Activated CD4-positive, alpha-beta T cell treated with anti-CD3 and anti-CD28 coated beads, Interleukin-2, amount 50 U/mL, for 16 hours (primary cell): ENCODE measurements at places on chromosomes 4 and X.

- DNase-seq = no peak
Measured at GRCh38 chr4:116811730-116812129, 273.6 kb downstream of the TRAM1L1 start.

GRCh38 chrX:49970674-49971073, 48.3 kb downstream of the CLCN5 start:
- no peak for DNase-seq

- DNase-seq = no peak
Measured at GRCh38 chr4:38948551-38948950, 80.9 kb downstream of the FAM114A1 start.

GRCh38 chr4:83252782-83253405, 31.7 kb downstream of the COQ2 start:
- peak; percentile 72 for DNase-seq

GRCh38 chr4:119233191-119233590, 20.7 kb downstream of the USP53 start:
- DNase-seq = no peak

DNA sequence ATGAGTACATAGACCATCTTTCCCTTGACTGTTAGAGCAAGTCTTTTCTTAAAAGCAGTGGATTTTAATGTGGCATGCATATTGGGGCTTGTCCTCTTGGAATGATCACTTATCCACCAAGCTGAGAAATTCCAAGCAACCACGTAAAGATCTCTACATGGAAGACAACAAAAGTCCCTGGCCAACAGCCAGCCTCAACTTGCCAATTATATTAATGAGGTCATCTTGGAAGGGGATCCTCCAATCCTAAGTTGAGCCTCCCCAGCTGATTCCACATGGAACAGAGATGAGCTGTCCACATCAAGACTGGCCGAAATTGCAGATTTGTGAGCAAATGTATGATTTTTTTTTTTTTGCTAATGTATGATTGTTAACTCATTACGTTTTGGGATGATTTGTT, 20.6 kb upstream of the FTHL17 start:
- DNase-seq = no peak

GRCh38 chrX:153828723-153829548, 1.4 kb downstream of the PDZD4 start:
- DNase-seq = no peak

DNA sequence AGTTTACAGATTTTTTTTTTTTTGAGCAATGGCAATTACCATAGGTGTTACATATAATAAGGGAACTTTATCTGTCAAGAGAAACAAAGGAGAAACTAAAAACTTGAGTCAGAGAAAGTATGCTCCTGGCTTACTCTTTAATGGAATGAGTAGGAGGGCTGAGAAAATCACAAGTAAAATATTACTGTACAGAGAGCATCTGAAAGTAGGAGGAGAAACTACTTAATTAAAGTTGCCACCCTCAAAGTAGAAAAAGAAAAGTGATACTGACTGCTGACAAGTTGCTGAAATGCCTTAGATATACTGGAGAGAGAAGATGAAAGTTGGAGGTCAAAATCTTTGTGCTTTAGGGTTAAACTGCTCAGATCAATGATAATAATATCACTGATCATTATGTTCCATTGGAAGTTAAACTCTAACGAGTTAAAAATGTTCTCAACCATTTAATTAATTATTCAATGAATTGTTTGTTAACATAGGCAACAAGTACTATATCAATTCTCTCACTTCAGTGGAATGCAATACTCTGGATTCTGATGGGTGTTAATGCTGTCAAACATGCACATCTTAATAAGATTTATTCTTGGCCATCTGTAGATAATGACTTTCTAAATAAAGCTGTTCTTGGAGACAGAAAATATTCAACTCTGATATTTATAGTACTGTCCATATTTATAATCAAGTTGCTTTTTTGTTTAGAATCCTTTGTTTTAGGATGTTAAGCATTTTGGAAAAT, 61.2 kb upstream of the CAMK2D start:
- peak; percentile 73 for DNase-seq

- DNase-seq = no peak
Measured at GRCh38 chrX:13360146-13360545, 40.3 kb upstream of the ATXN3L start.

DNA sequence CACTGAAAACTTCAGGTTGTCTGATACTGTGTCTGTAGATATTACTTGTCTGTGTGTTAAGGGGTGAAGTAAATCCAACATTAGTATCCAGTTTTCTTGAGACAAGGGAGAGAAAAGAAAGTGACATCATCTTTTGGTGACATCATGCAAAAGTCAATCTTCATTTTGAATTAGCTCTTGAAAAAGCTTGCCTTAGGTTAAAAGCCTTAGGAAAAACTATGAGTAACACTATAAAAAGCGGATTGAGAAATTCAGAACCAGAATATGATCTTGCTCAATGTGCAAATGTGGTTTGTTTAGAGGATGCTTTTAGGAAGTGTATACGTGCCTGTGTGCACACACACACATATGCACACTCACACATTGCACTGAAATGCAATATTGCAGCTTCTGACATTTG, 345.8 kb upstream of the CASK start:
- no peak for DNase-seq

DNA sequence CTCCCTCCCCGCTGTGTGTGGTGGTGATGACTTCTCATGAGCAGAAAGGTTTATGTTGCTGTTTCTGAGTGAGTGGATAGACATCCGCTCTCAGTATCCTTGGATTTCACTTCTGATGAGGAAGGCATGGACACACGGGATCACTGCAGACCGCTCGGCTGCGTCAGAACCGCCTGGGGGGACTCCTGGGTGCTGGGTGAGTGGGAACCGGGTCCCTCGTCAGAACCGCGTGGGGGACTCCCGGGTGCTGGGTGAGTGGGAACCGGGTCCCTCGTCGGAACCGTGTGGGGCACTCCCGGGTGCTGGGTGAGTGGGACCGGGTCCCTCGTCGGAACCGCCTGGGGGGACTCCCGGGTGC, 9.0 kb downstream of the CTBP1 start:
- DNase-seq = no peak

DNA sequence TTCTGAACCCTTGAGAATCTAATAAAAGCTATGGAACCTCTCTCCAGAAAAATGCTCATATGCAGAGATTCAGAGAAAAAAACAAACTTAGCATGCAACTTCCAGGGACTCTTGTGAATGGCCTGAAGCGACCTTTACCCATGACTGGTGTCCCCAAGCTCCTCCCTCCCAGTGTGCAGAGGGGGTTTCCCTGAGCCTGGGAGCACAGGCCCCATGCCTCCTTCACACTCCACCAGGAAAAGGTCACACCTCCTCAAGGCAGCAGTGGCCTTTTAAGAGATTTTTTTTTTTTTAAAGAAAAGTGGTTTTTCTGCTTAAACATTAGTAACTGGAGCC, 13.3 kb upstream of the UBA6 start:
- no peak for DNase-seq

DNA sequence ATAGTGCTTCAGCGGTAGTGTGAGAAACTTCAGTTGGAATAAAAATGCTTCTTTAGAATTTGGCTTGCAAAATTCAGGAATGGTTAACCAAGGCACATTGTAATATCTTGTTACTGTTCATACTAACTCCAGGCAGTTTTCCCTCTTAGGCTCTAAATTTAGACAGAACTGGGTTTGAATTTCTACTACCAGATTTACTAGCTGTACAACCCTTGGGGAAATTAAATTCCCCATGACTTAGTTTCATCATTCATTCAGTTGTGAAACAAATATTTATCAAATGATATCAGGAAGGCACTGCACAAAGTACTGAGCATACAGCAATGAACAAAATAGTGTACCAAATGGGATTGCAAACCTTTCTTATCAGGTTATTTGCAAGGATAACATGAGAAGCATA, 135.0 kb upstream of the IL15 start:
- DNase-seq = no peak

GRCh38 chr4:82519776-82520175, 42.0 kb downstream of the TMEM150C start:
- DNase-seq = no peak

DNA sequence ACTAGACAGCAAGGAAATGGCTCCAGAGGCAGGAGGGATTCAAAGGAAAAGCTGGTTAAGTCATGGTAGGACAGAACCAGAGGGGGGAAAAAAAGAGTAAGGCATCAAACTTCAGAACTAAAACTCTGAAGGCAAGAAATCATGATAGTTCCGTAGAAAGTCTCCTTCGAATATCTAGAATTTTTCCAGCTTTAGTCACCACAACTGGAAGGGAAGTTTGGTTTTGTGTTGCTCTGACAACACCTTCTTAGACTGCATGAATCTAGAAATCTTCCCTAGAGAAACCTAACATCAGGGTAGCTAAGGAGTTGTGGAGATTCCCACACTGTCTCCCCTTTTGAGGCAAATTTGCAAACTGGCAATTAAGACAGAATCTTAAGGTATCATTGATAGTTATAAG, 33.7 kb downstream of the AMMECR1 start:
- DNase-seq = no peak

DNA sequence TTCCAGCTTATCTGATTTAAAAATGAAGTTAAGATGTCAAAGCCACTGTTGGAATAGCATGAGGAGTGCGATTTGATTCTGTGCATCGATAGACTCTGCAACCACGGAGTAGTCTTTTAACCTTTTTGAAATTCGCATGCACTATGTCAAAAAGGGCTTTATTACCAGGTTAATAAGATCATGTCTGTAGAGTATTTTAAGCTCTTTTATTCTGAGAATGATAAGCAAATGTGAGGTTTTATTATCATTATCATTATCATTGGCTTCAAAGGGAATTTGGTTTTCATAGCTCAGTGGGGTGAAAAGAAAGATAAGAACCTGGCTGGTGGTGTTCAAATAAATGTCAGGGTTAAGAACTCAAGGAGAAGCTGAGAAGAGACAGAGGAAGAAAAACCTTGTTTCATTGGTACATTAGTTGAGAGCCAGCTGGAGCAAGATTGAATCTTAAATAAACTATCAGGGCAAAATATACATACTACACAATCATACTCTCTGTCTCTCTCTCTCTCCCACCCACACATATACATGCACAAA, 102.6 kb downstream of the MMRN1 start:
- DNase-seq = no peak

- no peak for DNase-seq
Measured at GRCh38 chrX:150334981-150335380, 28.1 kb upstream of the MAMLD1 start.

- DNase-seq = no peak
Measured at GRCh38 chr4:55859711-55860110, 6.3 kb downstream of the EXOC1 start.

- no peak for DNase-seq
Measured at GRCh38 chr4:47914926-47915237, 499 bp upstream of the NFXL1 start.

DNA sequence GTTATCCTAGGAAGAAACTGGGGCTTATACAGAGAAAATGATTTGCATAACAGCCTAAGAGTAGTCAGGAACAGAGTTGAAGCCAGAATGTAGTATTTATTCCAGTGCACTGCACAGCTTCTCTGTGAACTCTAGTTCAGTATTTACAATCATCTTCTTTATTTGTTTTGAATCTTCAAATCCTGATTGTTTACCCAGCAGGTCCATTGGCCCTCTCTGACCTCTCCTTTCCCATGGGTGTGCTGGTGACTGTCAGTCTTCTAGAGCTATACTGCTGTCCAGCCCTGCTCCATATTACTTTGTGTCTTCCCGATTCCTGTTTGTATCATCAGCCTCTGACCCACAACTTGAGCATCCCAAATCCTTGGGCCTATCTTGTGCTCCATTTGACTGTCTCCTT, 301.9 kb upstream of the HS3ST1 start:
- no peak for DNase-seq

DNA sequence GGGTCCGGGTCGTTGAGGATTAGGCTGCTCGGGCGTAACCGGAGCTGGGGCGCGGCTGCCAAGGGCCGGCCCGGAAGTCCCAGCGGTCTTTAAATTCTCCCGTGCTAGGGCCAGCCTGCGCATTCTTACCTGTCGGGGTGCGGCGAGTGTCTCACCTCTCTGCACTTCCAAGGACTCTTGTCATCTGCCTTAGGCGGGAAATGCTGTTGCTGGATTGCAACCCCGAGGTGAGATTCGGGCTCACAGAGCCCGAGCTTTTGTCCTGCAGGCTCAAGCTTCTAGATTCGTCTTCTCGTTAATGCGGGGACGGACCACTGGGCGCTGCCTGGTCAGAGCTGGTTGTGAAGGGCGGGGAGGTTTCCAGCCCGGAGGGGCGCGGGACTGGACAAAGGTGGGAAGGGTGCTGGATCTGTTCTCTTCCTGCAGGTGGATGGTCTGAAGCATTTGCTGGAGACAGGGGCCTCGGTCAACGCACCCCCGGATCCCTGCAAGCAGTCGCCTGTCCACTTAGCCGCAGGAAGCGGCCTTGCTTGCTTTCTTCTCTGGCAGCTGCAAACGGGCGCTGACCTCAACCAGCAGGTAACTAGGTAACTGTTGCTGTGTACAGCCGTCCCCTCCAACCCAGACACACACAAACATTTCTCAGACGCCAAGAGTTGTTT, at the start of gene ANKRD37:
ANKRD37 (plus strand) TSS at position 118 of the 662 bp plus-strand sequence; CDS start at position 201, 83 bp downstream.
- no peak for DNase-seq

DNA sequence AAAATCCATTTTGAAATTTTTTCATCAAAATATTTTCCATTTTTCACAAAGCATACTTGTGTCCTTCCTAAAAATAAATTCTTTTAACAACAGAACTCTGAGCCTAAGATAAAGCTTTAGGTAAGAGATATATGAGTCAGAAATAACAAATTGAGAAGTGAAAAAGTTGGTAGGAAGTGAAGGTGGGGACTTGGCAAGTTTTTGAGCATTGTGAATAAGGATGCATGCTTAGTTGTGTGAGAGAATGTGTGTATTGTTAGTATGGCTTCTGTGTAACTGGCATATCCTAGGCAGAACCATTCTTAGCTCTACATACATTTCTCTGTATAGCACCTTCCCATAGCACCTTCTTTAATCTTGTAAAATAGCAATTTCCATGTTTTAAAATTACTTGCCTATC, 6.8 kb downstream of the ASB5 start:
- DNase-seq = no peak
